Heart left ventricle (tissue), 16 donors: ENCODE measurements at places on chromosomes 12 and 14.

DNA sequence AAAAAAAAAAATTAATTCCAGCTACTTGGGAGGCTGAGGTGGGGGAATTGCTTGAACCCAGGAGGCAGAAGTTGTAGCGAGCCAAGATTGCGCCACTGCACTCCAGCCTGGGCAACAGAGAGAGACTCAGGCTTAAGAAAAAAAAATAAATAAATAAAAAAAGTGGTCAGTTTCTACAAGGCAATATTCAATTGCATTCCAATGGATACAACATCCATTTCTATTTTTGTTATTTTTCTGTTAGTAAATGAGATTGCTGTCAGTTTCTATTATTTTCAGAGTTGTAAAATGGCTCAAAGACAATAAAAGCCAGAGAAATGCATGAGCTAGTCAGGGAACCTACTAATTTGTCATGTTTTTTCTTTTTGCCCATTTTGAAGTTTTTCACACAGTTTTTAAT lies 119.2 kb downstream of the PDE3A start:
- DNase-seq: no peak

- DNase-seq: no peak
These were observed 28.9 kb upstream of the TMEM179 start for GRCh38 chr14:104633276-104634137.

- no peak for DNase-seq
These were observed 792.5 kb downstream of the DIO2 start for GRCh38 chr14:79418649-79419415.

- no peak for DNase-seq
These were observed 9.3 kb downstream of the KRAS start for GRCh38 chr12:25241167-25242020.

- no peak for DNase-seq
These were observed 1501.8 kb upstream of the FLRT2 start for GRCh38 chr14:84028080-84028604.
